ENCODE measurements at places on chromosomes 12 and 14.

- DNase-seq, result peak; percentile 15
Observed at GRCh38 chr12:122835750-122836026, 431 bp downstream of the HIP1R start.

- DNase-seq, result no peak
Observed at GRCh38 chr12:128810182-128811127, 13.3 kb downstream of the SLC15A4 start.

DNA sequence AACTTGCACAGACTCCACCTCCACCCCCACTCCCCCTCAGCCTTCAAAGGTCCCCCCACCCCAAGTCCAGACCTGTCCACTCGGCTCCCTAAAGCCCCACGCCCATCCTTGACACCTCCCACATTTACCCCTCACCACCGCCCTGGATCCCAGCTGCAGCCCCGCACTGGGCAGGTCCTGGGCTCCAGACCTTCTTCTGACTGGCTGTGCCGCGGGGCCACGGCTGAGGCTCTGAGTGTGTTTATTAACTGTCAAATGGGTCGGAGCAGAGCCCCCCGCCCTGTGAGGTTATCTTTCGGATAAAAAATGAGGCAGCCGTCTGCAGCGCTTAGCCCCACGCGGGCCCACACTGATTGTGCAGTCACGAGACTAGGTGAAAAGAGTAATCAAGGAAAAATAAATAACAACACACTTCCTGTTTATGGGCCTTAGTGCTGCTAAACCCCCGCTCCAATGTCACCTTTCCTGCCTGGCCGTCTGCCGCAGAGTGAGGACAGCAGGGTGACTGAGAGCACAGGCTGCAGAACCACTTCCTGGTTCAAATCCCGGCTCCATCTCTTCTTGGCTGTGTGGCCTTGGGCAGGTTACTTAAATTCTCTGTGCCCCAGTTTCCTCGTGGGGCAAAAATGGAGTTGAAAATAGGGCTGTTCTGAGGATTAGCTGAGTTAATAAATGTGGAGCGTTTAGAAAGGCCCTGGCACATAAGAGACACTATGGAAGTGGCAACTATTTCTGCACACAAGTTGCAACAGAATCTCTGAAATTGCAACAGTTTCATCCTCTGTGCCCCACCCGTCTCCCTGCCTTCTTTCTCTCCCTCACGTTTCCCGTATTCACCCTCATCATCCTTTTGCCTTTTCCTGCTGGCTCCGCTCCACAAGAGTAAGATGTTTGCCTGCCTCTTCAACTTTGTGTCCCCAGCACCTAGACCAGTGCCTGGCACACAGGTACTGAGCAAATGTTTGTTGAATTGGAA lies 9.4 kb downstream of the SETD1B start:
- DNase-seq, result peak; percentile 45

DNA sequence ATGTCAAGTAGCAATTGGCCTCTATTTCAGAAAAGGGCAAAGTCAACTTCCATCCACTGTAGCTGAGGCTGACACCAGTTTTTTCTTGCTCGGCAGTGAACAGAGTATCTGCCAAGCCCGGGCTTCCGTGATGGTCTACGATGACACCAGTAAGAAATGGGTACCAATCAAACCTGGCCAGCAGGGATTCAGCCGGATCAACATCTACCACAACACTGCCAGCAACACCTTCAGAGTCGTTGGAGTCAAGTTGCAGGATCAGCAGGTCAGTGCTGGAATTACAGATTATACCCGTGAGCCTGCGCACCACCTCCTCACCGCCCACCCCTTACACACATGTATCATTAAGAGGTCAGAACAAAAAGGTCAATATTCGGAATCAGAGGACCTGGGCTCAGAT lies 19.4 kb downstream of the EVL start:
- no peak for DNase-seq

DNA sequence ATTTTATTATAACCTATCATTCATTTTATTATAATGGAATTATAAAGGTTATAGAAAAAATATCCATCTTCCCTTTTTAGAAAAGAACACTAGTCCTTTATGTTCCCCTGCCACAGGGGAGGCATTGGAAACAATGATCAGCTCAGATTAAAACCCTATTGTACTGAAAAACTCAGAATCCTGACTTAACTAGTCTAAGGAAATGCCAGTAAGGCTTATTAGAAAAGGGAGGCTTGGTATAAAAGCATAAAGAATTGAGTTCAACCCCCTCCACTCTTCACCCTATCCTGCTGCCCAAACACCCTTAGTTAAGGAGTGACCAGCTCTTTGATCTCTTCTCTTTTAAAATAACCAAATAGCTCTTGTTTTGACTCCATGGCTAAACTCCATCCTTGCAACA lies 36.0 kb downstream of the PUS7L start:
- no peak for DNase-seq

DNA sequence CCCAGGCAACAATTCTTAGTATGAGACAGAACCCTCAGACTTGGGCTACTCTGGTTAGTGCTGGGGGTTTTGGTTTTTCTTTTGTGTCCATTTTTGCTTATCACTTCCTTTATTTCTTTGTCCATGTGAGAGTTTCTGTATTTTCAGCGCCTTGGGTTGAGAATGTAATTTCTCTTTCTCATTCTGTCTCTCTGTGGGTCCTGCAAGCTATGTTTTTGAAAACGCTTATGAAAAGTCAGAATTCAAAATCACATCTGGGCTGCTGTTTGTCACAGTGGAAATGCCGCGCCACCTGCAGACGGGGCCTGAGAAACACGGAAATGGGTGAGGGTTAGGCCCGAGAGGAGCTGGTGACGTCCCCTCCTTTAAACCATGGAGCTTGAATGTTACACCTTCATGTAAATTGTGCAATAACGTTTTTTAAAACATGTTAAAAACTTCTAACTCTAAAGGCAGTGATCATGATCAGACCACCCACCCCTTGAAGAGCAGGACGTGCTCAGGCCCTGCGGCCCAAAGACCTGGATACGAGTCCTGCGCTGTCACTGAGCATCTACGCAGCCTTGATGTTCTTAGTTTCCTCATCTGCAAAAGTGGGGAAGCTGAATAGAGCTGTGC lies 26.1 kb downstream of the JDP2 start:
- peak; percentile 59 for DNase-seq

- no peak for DNase-seq
Observed at GRCh38 chr12:91565846-91566245, 383.2 kb upstream of the DCN start.

GRCh38 chr12:41636653-41637052 lies 448.5 kb downstream of the PDZRN4 start:
- DNase-seq, result no peak

GRCh38 chr12:123900871-123901376 lies 71.7 kb downstream of the CCDC92 start:
- DNase-seq, result peak; percentile 12

- no peak for DNase-seq
Observed at GRCh38 chr14:90419200-90419599, 22.4 kb downstream of the CALM1 start.

GRCh38 chr14:61064210-61064609 lies 83.2 kb downstream of the SLC38A6 start:
- no peak for DNase-seq

DNA sequence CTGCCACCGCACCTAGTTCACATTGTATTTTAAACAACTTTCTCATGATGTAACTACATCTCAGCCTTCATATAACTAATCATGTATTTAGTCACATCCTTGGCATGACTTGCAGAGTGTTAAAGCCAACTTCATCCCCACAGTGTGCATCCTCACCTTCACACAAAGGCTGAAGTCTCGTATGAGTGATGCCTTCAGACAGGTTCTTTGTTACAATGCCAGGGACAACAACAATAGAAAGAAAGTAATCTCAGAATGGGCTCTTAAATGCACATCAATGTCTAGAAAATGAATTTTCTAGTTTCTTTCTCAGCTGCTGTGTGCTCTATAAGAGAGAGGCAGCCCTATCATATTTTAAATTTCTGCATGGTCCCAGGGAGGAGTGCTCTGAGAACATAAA lies 221.3 kb downstream of the DIO2 start:
- no peak for DNase-seq

All from activated CD4-positive, alpha-beta T cell treated with anti-CD3 and anti-CD28 coated beads, Interleukin-2, amount 10 ng/mL, durations not matched to agents 7 days and 5 days (primary cell).